Omental fat pad (tissue), 4 donors: ENCODE measurements at places on chromosomes 11 and 22. TPM values are rescaled to one million over a fixed set of nuclear protein-coding genes. Genes with fewer than 3 reads are reported as not detected.

DNA sequence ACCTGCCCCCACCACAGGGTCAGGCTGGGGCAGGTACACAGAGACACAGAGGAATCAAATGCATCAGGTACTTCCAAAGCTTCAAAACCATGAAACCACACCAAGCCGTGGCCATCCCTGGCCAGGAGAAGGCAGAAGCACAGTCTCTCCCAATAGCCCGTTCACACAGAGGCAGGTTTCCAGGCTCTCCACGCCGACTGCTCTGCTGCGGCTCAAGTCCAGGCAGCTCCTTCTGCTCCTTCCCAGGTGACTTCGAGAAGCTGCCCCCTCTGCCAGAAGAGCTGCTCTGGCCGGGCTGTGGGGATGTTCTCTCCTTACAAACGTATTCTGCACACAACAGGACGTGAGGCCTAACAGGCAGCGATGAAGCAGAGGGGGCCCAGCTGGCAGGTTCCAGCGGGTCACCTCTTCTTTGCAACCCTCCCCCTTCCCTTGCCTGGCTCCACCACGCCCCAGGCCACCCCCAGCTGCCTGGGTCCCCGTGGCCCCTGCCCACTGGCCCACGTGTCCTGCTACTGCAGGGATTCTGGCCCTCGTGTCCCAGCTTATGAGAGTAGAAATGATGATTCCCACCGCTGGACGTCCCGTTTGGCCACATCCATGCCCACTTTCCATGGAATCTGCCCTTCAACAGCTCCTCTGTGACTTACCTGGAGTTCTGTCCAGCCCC, 26.1 kb downstream of the BRD1 start:
- no peak for DNase-seq

Gene APOL4
- 20.4 TPM for total RNA-seq

DNA sequence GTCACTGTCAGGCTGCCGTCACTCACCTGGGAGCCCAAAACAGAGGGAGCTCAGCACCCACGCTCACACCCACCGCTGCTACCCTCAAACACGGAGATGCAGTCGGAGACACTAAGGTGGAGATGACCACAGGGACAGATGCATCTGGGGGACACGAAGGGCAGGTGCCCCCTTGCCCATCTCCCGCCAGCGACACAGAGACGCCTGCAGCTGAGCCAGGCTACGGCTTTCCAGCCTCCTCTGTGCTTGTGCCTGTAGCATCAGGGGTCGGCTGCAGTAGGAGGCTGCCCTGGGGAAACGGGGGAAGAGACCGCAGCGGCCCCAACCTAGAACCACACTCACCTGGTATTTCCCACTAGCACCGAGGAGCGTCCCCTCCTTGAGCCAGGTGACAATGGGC, 19.3 kb downstream of the IGSF9B start:
- DNase-seq, result no peak

Gene MUC6
- total RNA-seq, result not detected

- DNase-seq, result no peak
These were observed 101.1 kb downstream of the GRIK4 start for GRCh38 chr11:120612513-120613263.

GRCh38 chr11:62116451-62116850, 7.4 kb upstream of the INCENP start:
- no peak for DNase-seq

Gene TPCN2
- 11.8 TPM for total RNA-seq

- no peak for DNase-seq
These were observed 89.1 kb upstream of the RTL6 start for GRCh38 chr22:44586999-44587736.

Gene COX8A
- total RNA-seq, result 386 TPM
